ENCODE measurements at places on chromosomes 12 and 14.

DNA sequence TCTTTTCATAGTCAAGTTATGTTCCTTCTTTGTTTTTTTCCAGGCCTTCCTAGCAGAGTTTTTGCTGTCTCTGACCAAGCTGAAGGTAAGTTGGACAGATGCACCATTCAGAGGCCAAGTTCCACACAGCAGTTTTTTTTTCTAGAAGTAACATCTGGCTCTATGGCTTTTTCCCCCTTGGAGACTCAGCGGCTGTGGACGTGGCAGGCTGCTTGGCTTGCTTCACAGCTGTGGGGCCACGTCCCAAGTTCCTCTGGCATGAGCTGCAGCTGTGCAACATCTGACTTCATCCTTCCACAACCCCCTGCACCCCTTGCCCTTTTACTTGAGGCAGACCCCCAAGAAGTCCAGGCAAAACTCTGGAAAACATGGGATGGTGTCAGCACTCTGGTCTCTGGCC lies 24.2 kb upstream of the RHOJ start:
- no peak for DNase-seq

DNA sequence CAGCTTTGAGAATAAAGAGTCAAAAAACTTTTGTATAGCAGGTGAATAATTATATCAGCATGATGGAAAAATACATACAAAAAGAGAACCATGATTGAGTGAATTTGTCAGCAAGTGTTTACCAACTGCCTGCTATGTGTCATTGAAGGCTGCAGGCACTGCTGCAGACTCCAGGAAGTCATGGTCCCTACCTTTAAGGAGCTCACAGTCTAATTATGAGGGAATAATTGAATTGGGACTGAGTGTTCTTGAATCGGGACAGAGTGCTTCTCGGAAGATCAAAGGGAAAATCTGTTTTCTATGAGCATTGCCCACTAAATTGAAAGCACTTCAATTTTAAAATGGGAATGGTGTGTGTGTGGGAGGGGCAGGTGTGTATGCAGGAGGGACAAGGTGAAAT lies 9.5 kb downstream of the OR10AD1 start:
- DNase-seq = no peak

DNA sequence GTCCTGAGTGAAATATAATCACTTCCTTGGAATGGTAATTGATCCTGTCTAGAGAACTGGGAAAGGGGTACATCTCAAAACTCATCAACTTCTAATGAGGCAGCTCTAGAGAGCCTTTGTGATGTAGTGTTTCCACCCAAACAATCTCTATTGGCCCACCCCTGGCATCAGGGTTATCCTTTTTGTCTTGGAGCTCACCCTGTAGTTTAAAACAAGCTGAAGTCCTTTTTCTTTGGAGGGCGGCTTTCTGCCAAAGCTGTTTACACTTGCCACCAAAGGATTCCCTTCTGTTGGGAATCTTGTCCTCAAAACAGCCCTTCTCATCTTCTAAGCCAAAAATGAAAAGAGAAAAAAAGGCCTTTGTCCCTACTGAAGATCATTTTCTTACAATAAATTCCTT lies 60.6 kb upstream of the GTF2A1 start:
- DNase-seq = peak; percentile 50

- DNase-seq = no peak
Measured at GRCh38 chr12:111685322-111685810, 390 bp downstream of the BRAP start.

GRCh38 chr12:86914721-86915120 lies 658.5 kb upstream of the MGAT4C start:
- peak; percentile 7 for DNase-seq

DNA sequence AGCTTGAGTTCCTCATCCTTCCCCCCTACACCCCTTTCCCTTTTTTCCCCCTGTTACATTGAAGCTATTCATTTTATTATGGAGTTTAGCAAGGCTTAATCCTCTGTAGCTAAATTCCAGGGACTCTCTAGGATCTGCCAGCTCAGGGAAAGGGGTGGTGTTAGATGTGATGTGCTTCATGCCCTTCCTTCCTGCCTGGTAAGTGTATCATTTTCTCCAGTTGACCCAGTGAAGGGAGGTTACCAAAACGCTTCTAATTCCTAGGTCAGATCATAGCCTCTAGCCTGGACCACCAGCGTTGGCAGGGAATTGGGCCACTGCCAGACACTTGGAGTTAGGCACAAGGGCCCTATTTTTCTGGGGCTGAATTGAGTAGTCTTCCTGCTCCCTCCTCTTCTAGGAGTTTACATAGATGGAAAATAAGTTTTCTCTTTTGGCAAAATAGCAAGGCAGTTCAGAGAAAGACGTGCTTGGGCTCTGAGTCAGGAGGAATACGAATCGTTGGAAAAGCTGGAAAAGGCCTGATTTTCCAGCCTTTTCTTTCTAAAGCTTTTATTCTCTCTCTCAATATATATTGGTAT lies 88.3 kb downstream of the NPAS3 start:
- DNase-seq = peak; percentile 40

GRCh38 chr12:91913651-91914050 lies 232.0 kb downstream of the BTG1 start:
- DNase-seq = no peak

All from brain (organoid and tissue), 16 donors.